A549 treated with RU486 at 1 μM for 4 hours (cell line): ENCODE measurements at places on chromosomes 2 and 18. TPM values are rescaled to one million over a fixed set of nuclear protein-coding genes. Genes with fewer than 3 reads are reported as not detected.

Gene CROCC2
- not detected in 5 replicates for total RNA-seq

Gene UGT1A4
- total RNA-seq: 0.05 to 0.10 TPM in 2 of 5 replicates, not detected in the others

Gene GTF3C2
- 55.1 to 68.3 TPM (median 62.9 TPM) in 5 replicates for total RNA-seq

Gene SUCLG1
- 89.0 to 99.3 TPM (median 92.5 TPM) in 5 replicates for total RNA-seq

Gene MPP4
- total RNA-seq: 0.23 TPM in 1 of 5 replicates, not detected in the others

Gene C1GALT1C1L
- 1.7 to 2.5 TPM (median 2.0 TPM) in 5 replicates for total RNA-seq

Gene ACTG2
- 0.17 to 0.43 TPM (median 0.29 TPM) in 4 of 5 replicates, not detected in the other for total RNA-seq

Gene CYB5A
- total RNA-seq: 119 to 142 TPM (median 134 TPM) in 5 replicates

Gene SLC11A1
- total RNA-seq: 0.16 to 0.27 TPM (median 0.21 TPM) in 5 replicates

Gene APLF
- 0.50 to 0.89 TPM (median 0.59 TPM) in 5 replicates for total RNA-seq

Gene CTNNA2
- 0.13 to 0.89 TPM (median 0.22 TPM) in 5 replicates for total RNA-seq

Gene REG3G
- total RNA-seq: not detected in 5 replicates

Gene FABP1
- total RNA-seq: 0.74 TPM in 1 of 5 replicates, not detected in the others

Gene LRP2
- total RNA-seq: not detected in 5 replicates

Gene OR6B2
- not detected in 5 replicates for total RNA-seq

Gene ZC3H8
- total RNA-seq: 13.7 to 17.7 TPM (median 16.3 TPM) in 5 replicates

Gene TSGA10
- 3.5 to 9.8 TPM (median 3.9 TPM) in 5 replicates for total RNA-seq

Gene TWIST2
- 11.0 to 21.1 TPM (median 20.6 TPM) in 5 replicates for total RNA-seq

Gene GBX2
- total RNA-seq: 3.2 to 3.6 TPM (median 3.3 TPM) in 5 replicates

Gene NIFK
- total RNA-seq: 60.4 to 81.3 TPM (median 70.5 TPM) in 5 replicates

Gene THSD7B
- not detected in 5 replicates for total RNA-seq

Gene FAM117B
- 1.5 to 2.8 TPM (median 2.3 TPM) in 5 replicates for total RNA-seq

Gene GAREM1
- 2.8 to 4.2 TPM (median 3.4 TPM) in 5 replicates for total RNA-seq

Gene SERPINB10
- total RNA-seq: not detected in 5 replicates

Gene COL4A3
- total RNA-seq: 0.33 to 1.1 TPM (median 0.67 TPM) in 5 replicates

Gene PROC
- 2.3 to 4.3 TPM (median 3.6 TPM) in 5 replicates for total RNA-seq

Gene HRH4
- total RNA-seq: 0.02 TPM in 1 of 5 replicates, not detected in the others

Gene LOXHD1
- total RNA-seq: not detected in 5 replicates

Gene FBXO15
- total RNA-seq: 0.54 to 1.6 TPM (median 0.84 TPM) in 5 replicates

Gene TAF4B
- 3.4 to 5.7 TPM (median 5.6 TPM) in 5 replicates for total RNA-seq

Gene KCNJ3
- not detected in 5 replicates for total RNA-seq

Gene NEURL3
- total RNA-seq: 1.1 to 1.9 TPM (median 1.8 TPM) in 5 replicates

Gene CYP20A1
- 6.9 to 9.9 TPM (median 8.3 TPM) in 5 replicates for total RNA-seq

Gene ALPG
- total RNA-seq: 0.08 to 0.30 TPM (median 0.14 TPM) in 5 replicates

Gene TOGARAM2
- total RNA-seq: 0.09 to 0.20 TPM (median 0.18 TPM) in 4 of 5 replicates, not detected in the other

Gene DES
- total RNA-seq: 0.05 to 0.24 TPM (median 0.13 TPM) in 3 of 5 replicates, not detected in the others

Gene LYPD1
- 12.7 to 20.4 TPM (median 15.6 TPM) in 5 replicates for total RNA-seq

Gene SERPINB13
- not detected in 5 replicates for total RNA-seq

Gene TANC1
- 5.4 to 9.4 TPM (median 9.3 TPM) in 5 replicates for total RNA-seq

Gene CD226
- total RNA-seq: 0.08 to 0.10 TPM (median 0.09 TPM) in 3 of 5 replicates, not detected in the others

Gene FBLN7
- total RNA-seq: 0.59 to 0.97 TPM (median 0.78 TPM) in 4 of 5 replicates, not detected in the other

Gene TMEM169
- 0.32 to 0.47 TPM (median 0.38 TPM) in 5 replicates for total RNA-seq

Gene MC5R
- total RNA-seq: 0.07 TPM in 1 of 5 replicates, not detected in the others

Gene C2orf72
- total RNA-seq: 5.6 to 9.3 TPM (median 5.6 TPM) in 5 replicates

Gene PHLPP1
- total RNA-seq: 5.6 to 8.4 TPM (median 7.5 TPM) in 5 replicates

Gene TUBA3E
- total RNA-seq: not detected in 5 replicates

Gene CXCR4
- total RNA-seq: 0.29 to 0.65 TPM (median 0.42 TPM) in 5 replicates

Gene GALNT14
- 44.2 to 55.1 TPM (median 48.9 TPM) in 5 replicates for total RNA-seq

Gene ABHD1
- 0.75 to 1.5 TPM (median 1.3 TPM) in 5 replicates for total RNA-seq

Gene BOLL
- total RNA-seq: not detected in 5 replicates

Gene FOXD4L1
- total RNA-seq: 0.21 to 0.58 TPM (median 0.28 TPM) in 5 replicates

Gene ZSCAN30
- total RNA-seq: 0.53 to 0.96 TPM (median 0.71 TPM) in 5 replicates

Gene CRACDL
- total RNA-seq: 0.32 to 1.4 TPM (median 0.52 TPM) in 5 replicates
